ENCODE measurements at places on chromosomes 4 and X.

DNA sequence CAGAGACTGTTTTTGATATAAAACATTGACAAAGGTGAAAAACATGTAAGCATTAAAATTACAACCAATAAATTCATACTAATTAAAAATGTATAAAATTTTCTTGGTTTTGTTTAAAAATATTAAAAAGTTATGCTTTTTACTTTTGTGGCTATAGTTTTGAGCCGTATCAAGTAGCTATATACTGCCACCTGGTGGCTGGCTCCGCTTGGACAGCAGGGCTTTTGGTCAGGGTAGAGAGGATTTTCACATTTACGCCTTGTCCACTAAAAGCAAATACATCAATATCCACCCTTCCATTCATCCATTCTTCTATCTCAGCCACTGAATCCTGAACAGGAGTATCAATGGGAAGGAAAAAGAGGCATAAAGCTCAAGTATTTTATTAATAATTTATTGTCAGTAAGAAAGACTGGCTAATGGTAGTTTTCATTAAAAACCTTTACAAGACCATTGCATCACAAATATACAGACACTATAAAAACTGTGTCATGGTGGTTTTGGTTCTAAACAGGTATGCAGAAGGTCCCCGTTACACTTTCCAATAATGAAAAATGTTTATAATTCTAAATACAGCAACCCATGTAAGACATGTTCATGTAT lies 32.1 kb upstream of the MTNR1A start:
- peak; percentile 58 for ATAC-seq

- ATAC-seq = no peak
These were observed 51.4 kb downstream of the ARAP2 start for GRCh38 chr4:36192922-36193321.

GRCh38 chrX:151753313-151754046 lies 18.9 kb downstream of the CNGA2 start:
- peak; percentile 60 for ATAC-seq

DNA sequence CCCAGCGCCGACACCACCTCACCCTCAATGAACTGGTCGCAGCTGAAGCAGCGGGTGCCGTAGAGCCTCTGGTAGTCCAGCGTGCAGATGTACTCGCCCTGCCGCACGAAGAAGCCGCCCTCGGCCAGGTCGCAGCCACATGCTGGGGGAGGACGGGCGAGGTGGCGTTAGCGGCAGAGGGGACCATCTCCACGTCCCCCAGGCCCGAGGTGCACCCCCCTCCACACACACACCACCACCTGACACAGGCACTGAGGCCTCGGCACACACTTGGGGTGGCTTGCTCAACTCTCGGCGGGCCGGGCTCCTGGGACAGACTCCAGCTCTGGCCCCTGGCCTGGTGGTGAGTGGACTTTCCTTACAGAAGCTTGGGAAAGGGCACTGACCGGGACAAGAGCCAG lies 61.5 kb downstream of the ABLIM2 start:
- no peak for ATAC-seq

DNA sequence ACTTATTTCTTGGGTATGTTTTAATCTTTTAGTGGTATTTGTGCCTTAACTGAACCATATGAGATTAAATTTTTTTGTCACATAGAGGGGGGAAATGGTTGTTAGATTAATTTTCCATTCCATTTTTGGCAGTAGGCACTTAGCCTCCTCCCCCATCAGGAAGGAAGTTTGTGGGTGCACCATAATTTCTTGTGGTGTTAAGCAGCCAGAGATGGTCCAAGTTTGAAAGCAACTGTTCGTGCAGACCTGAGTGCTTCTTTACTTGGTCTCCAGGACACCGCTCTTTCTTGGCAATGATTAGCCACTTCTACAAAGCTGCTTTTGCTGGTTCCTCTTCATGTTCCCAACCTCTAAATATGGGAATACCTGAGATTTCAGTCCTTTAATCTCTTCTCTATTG lies 92.7 kb upstream of the RPL34 start:
- no peak for ATAC-seq

DNA sequence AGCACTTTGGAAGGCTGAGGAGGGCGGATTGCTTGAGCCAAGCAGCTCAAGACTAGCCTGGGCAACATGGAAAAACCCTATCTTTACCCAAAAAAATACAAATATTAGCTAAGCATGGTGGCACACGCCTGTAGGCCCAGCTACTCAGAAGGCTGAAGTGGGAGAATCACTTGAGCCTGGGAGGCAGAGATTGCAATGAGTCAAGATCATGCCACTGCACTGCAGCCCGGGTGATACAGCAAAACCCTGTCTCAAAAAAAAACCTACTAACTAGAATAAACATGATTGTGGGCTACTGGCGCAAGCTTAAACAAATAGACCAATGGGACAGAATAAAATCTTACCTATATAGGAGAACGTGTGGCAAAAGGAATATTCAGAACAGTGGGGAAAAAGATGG lies 7.3 kb downstream of the CDKL2 start:
- no peak for ATAC-seq

GRCh38 chr4:87884976-87885549 lies 52.3 kb downstream of the MEPE start:
- ATAC-seq = no peak

GRCh38 chr4:139666735-139667281 lies 1.2 kb downstream of the MGST2 start:
- peak; percentile 60 for ATAC-seq

DNA sequence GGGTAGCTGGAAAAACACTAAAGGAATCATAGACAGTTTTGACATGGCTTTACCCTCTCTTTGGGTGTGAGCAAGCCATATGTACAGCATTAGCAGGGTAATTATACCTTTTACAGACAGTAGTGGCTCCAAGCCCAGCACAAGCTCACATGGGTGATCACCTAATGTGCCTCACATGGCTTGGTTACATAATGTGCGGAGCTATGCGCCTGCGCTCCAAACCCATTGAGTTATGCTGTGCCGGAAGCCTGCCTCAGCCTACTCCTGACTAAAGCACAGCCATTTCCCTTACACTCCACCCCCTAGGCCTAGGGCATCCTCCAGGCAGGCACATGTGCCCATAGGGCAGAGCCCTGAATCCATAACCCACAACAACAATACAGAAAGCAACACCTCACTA lies 6.5 kb upstream of the TSPAN5 start:
- no peak for ATAC-seq

DNA sequence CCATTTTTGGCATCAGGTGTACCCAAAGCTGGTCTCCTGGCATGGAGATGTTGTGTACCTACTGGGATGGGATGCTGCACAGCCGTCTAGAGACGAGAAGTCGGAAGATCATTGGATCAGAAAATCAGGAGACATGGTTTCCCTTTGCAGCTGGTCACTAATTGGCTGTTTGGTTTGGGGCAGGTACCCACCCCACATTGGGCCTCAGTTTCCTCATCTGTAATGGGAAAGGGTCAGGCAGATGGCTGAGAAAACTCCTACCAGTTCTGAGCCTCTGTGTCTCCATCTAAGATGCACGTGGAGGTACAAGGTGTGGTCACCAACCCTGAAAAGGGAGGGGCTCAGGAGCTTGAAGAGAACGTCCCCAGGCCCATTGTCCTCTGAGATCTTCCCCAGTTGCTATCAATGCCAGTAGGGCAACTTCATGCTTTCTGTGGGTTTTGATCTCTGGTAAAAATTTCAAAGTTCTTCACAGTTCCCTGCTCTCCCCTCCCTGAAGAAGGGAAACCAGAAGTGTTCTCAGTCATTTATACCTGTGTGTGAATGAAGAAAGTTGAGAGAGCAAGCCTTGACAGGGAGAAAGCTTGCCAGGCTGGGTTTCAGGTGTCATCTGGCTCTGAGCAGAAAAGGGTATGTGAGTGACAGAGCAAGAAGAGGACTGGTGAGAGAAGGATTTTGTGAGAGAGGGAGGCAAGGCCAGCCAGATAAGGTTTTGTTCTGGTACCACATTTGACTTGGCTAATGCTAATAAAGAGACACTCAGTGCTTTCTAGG lies 15.1 kb downstream of the TSC22D3 start:
- no peak for ATAC-seq

- ATAC-seq = peak; percentile 29
These were observed 29.5 kb downstream of the ANTXR2 start for GRCh38 chr4:80043541-80043940.

- no peak for ATAC-seq
These were observed 48.2 kb downstream of the THAP9 start for GRCh38 chr4:82948647-82949204.

- no peak for ATAC-seq
These were observed 60.4 kb downstream of the PAGE2 start for GRCh38 chrX:55149242-55149641.

GRCh38 chrX:15401378-15401777 lies 17.2 kb upstream of the VEGFD start:
- no peak for ATAC-seq

Measured in gastroesophageal sphincter (tissue), 4 donors.